Chondrocyte (in vitro differentiated cells): ENCODE measurements at places on chromosomes 1 and 21. TPM values are rescaled to one million over a fixed set of nuclear protein-coding genes. Genes with fewer than 3 reads are reported as not detected.

- no peak for DNase-seq
- no peaks in the 10 kb centered on the region for H3K4me1 ChIP-seq
- H3K27ac ChIP-seq = no peak overlapping the region
- H3K36me3 ChIP-seq = peaks cover 1% of the 10 kb centered on the region
- H3K4me3 ChIP-seq = no peak overlapping the region
Measured at GRCh38 chr1:67376381-67376780, 53.8 kb downstream of the SERBP1 start.

- H3K27ac ChIP-seq = no peak overlapping the region
- peak; percentile 92 for DNase-seq
- no peak overlapping the region for H3K4me3 ChIP-seq
Measured at GRCh38 chr21:45443595-45444181, 38.7 kb downstream of the COL18A1 start.

DNA sequence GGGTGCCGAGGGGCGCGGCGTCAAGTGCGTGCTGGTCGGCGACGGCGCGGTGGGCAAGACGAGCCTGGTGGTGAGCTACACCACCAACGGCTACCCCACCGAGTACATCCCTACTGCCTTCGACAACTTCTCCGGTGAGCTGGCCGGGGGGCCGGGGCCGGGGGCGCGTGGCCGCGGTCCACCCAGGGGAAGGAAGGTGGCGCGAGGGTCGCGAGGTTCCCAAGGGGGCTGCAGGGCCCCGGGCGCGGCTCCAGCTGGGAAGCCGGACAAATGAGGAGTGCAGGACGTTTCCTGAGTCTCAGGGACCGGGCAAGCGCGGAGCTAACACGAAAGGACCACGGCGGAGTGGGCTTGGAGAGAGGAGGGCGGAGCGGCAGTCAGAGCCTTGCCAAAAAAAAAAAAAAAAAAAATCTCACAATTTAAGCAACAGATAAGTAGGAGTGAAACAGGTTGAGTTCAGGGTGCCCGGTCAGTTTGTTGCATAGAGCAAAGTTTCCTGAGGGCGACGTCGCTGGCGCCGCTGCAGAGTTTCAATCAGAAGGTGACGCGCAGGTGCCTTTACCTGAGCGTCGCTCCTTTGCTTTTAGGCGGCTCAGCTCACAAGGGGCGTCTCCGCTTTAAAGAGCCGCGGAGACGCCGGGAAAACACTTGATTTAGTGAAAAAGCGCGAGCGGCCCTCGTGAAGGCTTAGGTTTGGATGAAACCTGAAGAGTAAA is 750 bp downstream of the RHOU start:
- peaks cover 34% of the 10 kb centered on the region for H3K4me1 ChIP-seq
- peak overlapping the region; percentile 49 for H3K27ac ChIP-seq
- peaks cover 4% of the 10 kb centered on the region for H3K36me3 ChIP-seq
- peaks cover 2% of the 10 kb centered on the region for H3K27me3 ChIP-seq
- DNase-seq = no peak

DNA sequence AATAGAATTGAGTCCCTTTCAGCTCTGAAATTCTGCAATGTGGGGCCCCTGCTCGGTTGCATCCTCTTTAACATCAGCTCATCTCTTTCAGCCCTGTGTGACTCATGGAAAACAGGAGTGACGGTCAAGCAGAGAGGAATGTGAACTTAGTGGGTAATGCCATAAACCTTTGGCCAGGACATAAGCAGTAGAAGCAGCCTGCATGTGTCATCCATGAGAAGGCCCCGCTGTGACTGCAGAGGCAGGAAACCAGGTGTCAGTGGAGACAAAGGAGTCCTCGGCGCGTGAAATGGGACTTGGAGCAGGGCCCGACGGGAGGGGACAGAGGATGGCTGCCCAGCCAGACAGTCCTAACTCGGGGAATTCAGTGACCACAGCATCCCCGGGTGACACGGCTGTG is 21.1 kb upstream of the EPHB2 start:
- H3K4me1 ChIP-seq = peaks cover 4% of the 10 kb centered on the region
- DNase-seq = no peak
- peaks cover 20% of the 10 kb centered on the region for H3K27me3 ChIP-seq
- no peak overlapping the region for H3K4me3 ChIP-seq
- H3K36me3 ChIP-seq = no peaks in the 10 kb centered on the region

DNA sequence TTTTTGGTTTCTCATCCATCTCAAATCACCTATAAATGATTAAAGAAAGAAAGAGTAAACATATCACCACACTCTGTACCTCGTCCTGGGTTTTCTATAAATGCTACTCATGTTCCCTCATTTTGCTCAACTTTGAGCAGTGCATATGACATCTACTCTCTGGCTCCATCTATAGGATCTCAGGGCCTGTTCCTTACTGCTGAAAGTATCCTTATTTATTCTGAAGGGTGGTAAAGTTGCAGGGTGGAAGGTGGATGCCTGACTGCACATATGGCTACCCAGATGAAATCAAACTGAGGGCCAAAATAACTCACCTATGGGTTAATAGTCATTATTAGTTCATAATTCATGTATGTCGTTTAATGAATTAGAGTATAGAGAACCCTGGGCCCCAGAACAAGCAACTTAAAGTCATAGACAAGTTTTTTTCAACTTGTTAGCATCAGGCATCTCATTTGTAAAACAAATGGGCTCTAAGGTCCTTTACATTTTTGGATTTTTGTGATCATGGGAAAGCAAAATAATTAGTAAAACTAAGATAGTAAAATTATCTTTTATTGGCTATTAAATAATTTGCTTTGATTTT is 46.5 kb downstream of the NCF2 start:
- H3K36me3 ChIP-seq = peaks cover 25% of the 10 kb centered on the region
- no peak for DNase-seq
- no peaks in the 10 kb centered on the region for H3K27me3 ChIP-seq
- peaks cover 25% of the 10 kb centered on the region for H3K4me1 ChIP-seq
- no peak overlapping the region for H3K4me3 ChIP-seq

DNA sequence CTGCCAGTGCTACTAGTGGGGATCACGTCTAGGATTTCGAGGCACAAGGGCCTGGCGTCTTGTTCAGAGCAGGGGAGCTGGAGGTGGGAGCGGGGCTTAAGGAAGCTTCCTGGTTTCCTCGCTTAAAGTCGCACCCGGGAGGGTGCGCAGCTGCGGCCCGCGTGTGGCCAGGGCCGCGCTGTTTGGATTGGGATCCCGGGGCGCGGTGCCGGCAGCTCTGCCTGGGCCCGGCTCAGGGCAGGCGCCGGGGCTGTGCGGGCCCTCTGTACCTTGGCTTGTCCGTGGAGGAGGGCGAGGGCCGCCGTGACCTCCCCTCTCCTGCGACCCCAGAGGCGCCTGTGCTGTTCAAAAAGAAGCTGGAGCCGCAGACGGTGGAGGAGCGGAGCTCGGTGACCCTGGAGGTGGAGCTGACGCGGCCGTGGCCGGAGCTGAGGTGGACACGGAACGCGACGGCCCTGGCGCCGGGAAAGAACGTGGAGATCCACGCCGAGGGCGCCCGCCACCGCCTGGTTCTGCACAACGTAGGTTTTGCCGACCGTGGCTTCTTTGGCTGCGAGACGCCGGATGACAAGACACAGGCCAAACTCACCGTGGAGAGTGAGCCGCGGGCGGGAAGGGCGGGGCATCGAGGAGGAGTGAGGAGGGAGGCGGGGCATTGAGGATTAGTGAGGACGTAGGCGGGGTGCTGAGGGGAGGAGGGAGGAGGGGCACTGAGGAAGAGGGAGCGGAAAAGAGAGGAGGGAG is 67.8 kb downstream of the OBSCN start:
- H3K27me3 ChIP-seq = no peaks in the 10 kb centered on the region
- no peak overlapping the region for H3K27ac ChIP-seq
- peaks cover 2% of the 10 kb centered on the region for H3K36me3 ChIP-seq
- H3K4me1 ChIP-seq = peaks cover 8% of the 10 kb centered on the region

GRCh38 chr1:192550922-192551534 is 24.5 kb upstream of the RGS1 start:
- peak overlapping the region; percentile 85 for H3K27ac ChIP-seq
- no peaks in the 10 kb centered on the region for H3K36me3 ChIP-seq
- no peak for DNase-seq
- peaks cover 32% of the 10 kb centered on the region for H3K4me1 ChIP-seq
- H3K27me3 ChIP-seq = no peaks in the 10 kb centered on the region
- no peak overlapping the region for H3K4me3 ChIP-seq

Gene NR5A2
- not detected in 3 replicates for total RNA-seq
